ENCODE measurements at places on chromosomes 1 and 21. TPM values are rescaled to one million over a fixed set of nuclear protein-coding genes. Genes with fewer than 3 reads are reported as not detected.

The MYCL gene
- 1.4 TPM for total RNA-seq

The UROD gene
- total RNA-seq: 50.6 TPM

The RAP1GAP gene
- total RNA-seq: 11.4 TPM

The LRRC71 gene
- total RNA-seq: 0.14 TPM

All from A549 treated with Mapracorat at 1 μM for 4 hours (cell line).